Cardiac fibroblast (primary cell): ENCODE measurements at places on chromosomes 12 and 14.
A peak's percentile ranks its signal among the peaks of the same experiment; 100 is the strongest.

- DNase-seq, result no peak
Observed at GRCh38 chr14:79911744-79912143, 299.6 kb downstream of the DIO2 start.

DNA sequence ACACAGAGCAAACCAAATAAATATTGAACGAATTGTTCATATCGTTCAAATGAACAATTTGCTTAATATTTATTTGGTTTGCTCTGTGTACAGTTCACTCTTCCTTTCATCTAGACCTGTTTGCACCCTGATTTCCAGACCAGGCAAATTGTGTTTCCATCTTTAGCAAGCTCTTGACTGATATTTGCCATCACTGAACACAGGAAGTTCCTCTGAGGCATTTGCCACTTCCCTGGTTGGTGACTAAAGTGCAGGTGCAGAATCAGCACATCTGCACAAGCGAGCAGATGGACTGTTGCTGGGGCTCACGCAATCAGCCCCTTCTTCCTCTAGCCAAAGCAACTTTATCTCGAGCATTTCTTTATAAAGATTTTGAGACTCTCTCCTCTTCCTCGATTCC, 112.9 kb downstream of the DAAM1 start:
- DNase-seq, result no peak

GRCh38 chr12:11718768-11719253, 69.3 kb downstream of the ETV6 start:
- DNase-seq, result peak; percentile 59

GRCh38 chr14:104099096-104100041, 13.9 kb downstream of the ASPG start:
- DNase-seq, result no peak

- no peak for DNase-seq
Observed at GRCh38 chr12:93019975-93020630, 91.0 kb upstream of the EEA1 start.

GRCh38 chr12:15389561-15389960, 67.3 kb downstream of the PTPRO start:
- DNase-seq, result no peak

DNA sequence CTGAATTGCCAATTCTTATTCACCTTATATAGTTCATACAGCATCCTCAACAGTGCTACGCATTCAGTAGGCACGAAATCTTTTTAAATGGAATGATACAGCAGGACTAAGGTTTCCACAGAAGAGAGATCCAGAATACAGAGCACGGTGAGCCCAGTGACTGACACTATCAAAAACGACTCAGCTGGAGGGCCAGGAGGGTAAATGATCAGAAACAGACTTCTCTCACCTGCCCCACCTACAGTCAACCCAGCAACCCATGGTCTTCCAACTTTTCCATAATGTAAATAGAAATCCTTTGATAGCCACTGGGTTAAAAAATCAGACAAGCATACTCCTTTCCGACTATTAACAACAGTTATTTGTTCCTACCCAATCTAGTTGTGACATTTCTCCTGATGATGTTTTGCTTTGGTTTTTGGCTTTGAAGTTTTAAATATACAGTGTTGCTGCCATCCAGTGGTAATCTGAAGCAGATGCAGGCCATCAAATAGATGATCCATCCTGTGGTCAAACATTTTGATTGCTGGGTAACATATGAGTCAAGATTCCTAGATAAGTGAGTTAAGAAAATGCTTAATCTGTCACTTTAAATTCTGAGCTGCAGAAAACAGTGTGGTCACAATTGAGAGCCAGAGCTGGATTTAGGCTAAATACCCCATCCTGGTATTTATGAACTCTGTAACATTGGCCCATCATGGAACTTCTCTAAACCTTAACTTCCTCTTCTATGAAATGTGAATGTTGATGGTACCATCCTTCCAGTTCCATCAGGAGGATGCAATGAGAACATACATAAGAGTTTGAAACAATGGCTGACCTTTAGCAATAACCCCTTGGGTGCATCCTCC, 42.0 kb downstream of the GPHB5 start:
- DNase-seq, result peak; percentile 79

- no peak for DNase-seq
Observed at GRCh38 chr12:98748463-98748862, 103.4 kb downstream of the APAF1 start.
